ENCODE measurements at places on chromosomes 12 and 14. TPM values are rescaled to one million over a fixed set of nuclear protein-coding genes. Genes with fewer than 3 reads are reported as not detected.

DNA sequence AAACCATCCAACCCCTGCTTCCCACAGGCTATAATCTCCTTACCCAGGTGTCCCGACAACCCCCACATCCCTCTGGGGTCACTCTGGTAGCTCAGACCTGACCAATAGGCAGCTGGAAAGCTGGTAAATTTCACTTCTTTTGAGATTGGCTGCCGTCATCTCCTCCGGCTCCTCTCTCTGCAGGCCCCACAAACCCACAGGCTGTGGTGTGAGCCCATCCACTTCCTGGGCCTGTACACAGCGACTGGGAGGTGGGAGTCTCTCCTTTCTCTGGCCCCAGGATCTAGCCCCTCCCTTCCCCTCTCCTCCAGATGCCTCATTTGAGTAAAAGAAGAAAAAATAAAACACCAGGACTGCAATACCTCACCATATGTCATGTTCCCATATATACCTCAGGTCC, 709 bp downstream of the INHBC start:
- no peak for DNase-seq

DNA sequence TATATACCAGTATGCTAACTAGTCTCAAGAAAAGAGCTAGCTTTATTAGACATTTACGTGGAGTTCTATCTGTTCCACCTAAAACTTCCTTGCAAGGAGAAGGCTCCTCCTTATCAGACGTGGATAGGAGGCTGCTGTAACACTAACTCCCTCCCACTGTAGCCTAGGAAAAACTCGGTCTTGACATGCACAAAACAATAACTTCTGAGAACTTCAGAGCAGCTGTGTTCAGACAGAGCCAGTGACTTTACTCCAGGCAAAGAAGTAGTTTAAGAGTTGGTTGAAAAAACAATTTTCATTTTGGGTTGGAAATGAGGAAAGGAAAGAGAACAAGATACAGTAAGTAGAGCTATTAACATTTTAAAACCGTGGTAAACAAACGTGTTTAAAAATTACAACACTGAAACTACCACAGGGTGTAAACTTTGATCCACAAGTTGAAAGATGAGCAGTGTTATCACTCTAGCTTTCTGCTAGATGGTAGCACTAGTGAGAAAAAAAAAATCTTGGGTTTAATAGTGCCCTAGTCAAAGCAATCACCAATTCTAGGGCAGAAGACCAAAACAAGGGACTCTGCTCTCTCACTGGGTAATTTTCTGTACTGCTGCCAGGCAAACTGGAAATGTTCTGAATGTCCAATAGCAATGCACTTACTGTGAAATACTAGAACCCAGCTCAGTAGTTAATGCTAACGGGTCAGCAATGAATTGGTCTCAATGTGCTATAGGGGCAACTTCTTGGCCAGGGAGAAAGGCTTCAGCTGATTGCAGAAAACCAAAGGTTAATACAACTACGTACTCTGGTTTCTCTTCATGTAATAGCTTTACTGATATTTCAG, 2.4 kb downstream of the ATF7 start:
- no peak for DNase-seq

DNA sequence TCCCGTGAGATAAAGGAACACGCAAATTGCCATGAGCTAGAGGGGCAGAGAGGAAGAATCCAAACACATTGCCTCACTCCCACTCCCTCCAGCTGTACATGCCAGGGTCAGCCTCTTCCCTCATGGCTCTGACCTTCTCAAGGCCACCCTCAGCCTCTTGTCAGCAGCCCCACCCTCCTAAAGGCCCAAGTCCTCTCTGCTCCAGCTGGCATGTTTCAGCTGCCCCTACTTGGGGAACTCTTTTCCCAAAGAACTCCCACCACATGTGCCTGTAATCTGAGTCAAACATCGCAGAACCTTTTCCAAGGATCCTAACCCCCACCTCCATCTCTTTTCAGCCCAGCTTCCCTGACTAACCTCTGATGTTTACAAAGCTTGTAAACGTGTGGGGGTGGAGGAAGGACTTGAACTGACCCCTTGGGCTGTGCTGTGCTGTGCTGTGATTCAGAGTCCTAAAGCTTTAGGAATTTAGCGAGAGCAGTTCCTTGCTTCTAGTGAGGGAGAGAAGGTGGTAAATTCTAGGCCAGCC, 7.3 kb upstream of the CACNB3 start:
- no peak for DNase-seq

- no peak for DNase-seq
Measured at GRCh38 chr14:51674294-51675002, 22.7 kb downstream of the FRMD6 start.

- no peak for DNase-seq
Measured at GRCh38 chr14:106347291-106347778, 821.0 kb downstream of the TMEM121 start.

DNA sequence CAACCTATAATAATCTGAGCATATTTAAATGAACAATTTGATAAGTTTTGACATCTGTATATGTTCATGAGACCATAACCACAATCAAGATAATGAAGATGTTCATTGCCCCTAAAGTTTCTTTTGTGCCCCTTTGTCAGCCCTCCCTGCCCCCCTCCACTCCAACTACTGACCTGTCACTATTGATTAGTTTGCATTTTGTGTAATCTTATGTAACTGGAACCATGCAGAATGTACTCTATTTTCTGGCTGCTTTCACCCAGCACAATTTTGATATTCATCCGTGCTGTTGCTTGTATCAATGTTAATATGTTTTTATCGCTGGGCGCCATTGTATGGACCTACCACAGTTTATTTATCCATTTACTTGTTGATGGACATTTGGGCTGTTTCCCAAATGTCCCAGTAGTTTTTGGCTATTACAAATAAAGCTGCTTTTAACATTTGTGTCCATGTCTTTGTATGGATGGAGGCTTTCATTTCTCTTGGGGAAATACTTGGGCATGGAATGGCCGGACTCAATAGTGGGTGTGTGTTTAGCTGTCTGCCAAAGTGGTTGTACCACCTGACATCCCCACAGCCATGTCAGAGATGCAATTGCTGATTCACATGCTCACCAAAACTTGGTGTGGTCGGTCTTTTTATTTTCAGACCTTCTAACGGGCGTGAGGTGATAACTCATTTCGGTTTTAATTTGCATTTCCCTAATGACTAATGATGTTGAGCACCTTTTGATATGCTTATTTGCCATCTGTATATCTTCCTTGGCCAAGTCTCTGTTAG, 38.9 kb downstream of the EML1 start:
- no peak for DNase-seq

- DNase-seq, result no peak
Measured at GRCh38 chr12:88351146-88351545, 209.0 kb downstream of the TMTC3 start.

DNA sequence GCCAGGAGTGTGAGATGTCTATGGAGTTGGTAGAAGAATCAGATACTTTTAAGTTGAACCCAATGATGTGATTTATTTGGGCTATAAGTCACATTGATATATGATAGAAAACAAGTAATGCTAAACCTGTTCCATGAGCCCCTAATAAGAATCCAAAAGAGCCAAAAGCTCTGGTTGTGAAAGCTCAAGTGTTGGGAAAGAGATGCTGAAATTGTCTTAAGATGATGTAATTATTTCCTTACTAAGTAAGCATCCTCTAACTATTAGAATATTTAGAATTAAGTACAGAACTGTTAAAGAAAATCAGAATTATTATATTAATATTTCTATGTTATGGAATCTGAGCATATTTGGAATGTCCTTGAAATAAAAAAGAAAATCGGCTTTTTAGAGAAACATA, 17.6 kb upstream of the SLC2A13 start:
- DNase-seq, result no peak

DNA sequence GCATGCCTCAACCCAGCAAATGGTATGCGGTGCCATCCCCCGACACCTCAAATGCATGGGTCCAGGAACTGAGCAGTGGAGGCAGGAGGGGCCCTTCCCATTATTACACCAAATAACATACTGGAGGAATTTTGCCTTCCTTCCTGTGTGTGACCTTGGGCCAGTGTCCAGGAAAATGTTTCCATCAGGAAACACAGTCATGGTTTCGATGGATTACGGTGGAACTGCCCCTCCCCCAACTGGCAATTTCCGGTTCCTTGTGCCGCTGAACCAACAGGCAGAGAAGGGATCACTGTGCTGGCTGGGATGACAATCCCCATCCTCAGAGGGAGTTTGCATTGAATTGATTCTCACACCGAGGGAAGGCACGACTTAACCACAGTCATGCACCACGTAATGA, 9.1 kb upstream of the CDC42BPB start:
- peak; percentile 45 for DNase-seq

DNA sequence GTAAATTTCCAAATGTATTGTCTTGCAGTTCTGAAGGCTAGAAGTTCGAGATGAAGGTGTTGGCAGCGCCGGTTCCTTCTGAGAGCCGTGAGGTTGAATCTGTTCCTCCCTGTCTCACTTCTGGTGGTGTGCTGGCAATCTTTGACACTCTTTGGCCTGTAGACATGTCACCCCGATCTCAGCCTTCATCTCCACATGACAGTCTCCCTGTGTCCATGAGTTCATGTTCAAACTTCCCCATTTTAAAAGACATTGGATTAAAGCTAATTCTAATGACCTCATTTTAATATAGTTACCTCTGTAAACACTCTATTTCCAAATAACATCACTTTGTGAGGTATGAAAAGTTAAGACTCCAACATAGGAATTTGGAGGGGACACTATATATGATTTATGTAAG, 4.1 kb upstream of the RBM19 start:
- no peak for DNase-seq

DNA sequence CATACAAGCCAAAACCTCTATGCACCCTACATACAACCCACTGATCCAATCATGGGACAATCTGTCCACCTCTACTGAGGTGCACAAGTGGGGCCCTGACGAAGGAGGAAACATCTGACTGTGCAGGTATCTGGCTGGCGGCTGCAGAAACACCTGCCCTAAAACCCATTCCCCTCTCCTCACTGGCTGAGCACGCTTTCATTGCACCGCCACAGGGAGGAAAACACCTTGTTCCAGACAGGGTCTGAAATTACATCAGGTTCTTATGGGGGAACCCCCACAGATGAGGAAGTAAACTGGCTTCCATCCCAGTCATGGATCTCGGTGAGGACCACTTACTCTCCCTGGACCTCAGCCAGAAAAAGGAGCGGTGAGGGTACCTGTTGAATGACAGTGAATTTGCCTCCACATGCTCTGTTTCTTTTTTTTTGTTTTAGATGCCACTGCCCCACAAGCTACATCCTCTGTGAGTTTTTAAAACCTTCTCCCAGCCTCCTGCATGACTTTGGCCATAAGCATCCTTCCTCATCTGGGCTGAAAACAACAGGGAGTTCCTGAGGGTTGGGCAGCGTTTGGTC, 23.8 kb upstream of the DGLUCY start:
- no peak for DNase-seq

GRCh38 chr12:56633468-56634241, 3.5 kb upstream of the BAZ2A start:
- no peak for DNase-seq

DNA sequence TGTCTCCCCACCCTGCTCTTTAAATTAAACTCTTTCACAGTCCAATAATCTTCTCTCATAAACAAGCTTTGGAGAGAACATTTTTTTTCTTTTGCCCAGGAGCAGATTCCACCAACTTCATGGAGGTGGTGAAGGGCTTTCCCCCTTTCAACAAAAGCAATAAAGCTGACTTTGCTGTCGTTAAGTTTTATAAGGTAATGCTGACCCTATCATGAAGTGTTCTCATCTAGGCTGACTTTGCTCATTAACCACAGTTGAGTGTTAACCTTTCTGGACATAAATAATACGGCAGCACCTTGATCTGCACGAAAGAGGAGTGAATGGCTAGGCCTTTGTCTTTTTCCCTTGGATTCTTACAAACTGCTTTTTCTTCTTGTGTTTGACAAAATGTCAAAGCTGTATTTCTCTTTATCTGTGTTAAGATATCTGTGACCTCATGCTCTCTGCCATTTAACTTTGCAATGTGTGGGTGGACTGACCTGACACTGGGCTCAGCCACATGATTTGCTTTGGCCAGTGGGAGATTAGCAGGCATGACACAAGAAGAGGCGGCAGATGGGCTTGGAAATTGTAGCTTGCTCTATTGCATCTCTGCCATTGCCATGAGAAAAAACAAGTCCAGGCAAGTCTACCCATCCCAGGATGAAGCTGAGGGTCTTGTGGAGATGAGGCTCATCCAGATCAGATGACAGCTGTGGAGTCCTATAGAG, 470.9 kb upstream of the CCDC196 start:
- DNase-seq, result no peak

DNA sequence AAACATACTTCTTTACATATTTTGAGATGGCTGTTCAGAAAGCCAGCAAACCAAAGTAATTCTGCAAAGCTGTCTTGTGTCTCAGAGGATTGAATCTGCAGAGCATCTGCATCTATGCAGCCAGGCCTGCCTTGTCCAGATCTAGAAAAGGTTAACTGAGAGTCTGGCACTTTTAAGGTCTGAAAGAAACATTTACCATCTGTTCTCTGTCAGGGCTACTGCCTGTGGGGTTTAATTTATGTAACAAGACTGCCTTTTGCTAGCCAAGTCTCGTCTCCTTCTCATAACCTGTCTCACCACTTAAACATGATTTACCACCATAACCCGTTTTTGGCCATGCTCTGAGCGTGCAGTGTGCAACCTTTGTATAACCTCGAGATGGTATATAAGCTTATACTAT, 194.2 kb downstream of the SYT10 start:
- no peak for DNase-seq

DNA sequence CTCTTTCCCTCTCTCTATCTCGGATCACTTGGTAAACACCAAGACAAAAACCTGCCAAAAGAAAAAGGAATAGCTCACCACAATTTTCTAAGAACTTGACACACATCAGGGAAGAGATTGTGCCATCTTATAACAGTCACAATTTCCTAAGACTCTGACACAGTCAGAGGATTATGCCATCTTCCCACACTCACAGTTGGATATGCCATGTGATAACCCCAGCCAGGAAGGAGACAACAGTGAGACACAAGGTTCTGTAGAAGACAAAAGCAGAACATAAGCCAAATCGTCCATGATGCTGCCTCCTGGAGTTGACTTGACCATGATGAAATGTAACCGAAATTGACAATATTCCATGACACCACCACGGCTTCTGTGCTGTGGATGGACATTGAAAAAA, 2.8 kb upstream of the CLEC9A start:
- DNase-seq, result no peak

GRCh38 chr12:47988073-47989022, 15.9 kb downstream of the COL2A1 start:
- no peak for DNase-seq

GRCh38 chr14:32072676-32073075, 4.4 kb upstream of the ARHGAP5 start:
- DNase-seq, result no peak

The KRT6C gene
- not detected for polyA plus RNA-seq

The GZMH gene
- 0.14 TPM for polyA plus RNA-seq

The MMP19 gene
- polyA plus RNA-seq, result 1.1 TPM

The IGFBP6 gene
- 23.9 TPM for polyA plus RNA-seq

The LRP1-AS gene
- not detected for polyA plus RNA-seq

The TAS2R30 gene
- 0.03 TPM for polyA plus RNA-seq

The MYO1H gene
- not detected for polyA plus RNA-seq

The STAT2 gene
- polyA plus RNA-seq, result 15.0 TPM

The RD3L gene
- polyA plus RNA-seq, result not detected

The KHNYN gene
- polyA plus RNA-seq, result 74.9 TPM

The SLC4A8 gene
- 0.23 TPM for polyA plus RNA-seq

The MAP3K9 gene
- 0.44 TPM for polyA plus RNA-seq

The MIPOL1 gene
- 0.96 TPM for polyA plus RNA-seq
